Frontal cortex (tissue), 4 donors: ENCODE measurements at places on chromosomes 1 and 21.

DNA sequence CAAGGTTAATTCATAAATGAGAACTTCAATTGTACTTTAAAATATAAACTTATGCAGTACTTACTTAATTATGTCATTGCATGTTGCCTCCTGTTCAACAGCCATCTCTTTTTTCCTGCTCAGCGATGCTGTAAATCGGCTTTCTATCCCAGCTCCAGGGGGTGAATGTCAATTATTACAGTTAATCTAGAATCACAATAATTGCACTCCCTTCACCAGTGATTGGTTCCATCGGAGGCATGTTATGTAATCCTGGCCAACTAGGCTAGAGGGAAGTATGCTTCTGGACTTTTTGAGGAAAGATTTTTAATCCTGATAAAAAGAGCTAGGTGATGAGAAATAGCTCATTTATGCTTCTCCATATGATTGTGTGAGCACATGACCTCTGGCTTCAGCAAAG, 53.8 kb upstream of the SGIP1 start:
- no peak for DNase-seq

DNA sequence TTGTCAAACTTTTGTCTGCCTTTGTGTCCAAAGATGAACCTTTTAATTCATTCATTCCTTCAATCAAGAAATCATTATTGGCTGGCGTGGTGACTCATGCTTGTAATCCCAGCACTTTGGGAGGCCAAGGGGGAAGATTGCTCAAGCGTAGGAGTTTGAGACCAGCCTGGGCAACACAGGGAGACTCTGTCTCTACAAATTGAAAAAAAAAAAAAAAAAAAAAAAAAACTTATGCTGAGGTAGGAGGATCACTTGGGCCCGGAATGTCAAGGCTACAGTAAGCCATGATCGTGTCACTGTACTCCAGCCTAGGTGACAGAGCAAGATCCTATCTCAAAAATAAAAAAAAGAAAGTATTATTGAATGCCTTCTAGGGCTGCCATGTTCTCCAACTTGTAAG, 51.3 kb upstream of the CXADR start:
- DNase-seq = no peak

GRCh38 chr1:35120458-35121133, 41.4 kb downstream of the ZMYM1 start:
- DNase-seq = peak; percentile 8

- no peak for DNase-seq
Measured at GRCh38 chr1:216332462-216332861, 90.8 kb downstream of the USH2A start.

DNA sequence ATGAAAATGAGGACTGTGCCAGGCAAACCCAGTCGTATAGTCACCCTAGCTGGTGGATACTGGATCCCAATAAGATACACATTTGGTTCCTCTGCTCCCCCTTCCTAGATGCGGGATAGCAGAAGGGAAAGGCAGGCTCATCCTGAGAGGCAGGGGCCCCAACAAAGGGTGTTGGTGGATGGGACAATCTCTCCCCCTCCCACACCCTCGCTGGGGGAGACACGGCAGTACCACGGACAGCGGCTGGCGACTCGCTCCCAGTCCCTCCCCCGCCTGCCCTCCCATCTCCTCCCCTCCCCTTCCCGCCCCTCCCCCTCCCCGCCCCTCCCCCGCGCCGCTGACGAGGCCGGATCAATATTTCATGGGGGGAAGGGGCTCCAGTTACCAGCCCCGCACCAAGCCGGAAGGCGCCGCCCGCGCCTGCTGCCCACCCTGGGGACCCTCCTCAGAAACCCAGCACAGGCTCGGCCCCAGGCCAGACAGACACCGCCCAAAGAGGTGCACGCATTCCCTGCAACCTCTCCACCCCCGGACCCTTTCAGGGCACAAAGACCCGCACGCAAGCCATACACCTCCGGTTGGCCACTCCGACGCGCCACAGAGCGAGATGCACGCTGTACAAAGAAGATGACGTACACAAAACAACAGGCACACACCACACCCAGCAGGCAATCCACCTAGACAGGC, 11.5 kb downstream of the RIMS3 start:
- no peak for DNase-seq
